ENCODE measurements at places on chromosomes 1 and 21.

- DNase-seq, result no peak
Measured at GRCh38 chr1:27138368-27138767, 16.6 kb downstream of the SLC9A1 start.

DNA sequence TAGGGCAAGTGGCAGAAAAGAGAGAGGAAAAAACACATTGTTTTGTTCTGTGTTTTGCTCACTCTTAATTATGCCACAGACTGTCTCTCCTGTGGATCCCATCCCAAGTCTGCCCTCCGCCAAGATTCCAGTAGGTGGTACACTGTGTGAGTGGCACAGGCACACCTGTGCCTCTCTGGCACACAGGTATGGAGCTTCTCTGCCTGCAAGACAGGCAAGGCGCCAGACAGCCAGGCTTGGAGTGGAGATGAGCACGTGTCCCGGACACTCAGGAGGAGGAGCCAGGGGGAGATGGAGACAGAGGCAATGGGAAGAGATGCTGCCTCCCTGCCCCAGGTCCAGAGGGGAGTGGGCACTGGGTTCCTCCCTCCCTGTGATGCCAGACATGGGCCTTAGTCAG is 6.5 kb upstream of the GRIK3 start:
- DNase-seq, result no peak

- DNase-seq, result no peak
Measured at GRCh38 chr1:105516068-105516467, 1540.4 kb upstream of the PRMT6 start.

DNA sequence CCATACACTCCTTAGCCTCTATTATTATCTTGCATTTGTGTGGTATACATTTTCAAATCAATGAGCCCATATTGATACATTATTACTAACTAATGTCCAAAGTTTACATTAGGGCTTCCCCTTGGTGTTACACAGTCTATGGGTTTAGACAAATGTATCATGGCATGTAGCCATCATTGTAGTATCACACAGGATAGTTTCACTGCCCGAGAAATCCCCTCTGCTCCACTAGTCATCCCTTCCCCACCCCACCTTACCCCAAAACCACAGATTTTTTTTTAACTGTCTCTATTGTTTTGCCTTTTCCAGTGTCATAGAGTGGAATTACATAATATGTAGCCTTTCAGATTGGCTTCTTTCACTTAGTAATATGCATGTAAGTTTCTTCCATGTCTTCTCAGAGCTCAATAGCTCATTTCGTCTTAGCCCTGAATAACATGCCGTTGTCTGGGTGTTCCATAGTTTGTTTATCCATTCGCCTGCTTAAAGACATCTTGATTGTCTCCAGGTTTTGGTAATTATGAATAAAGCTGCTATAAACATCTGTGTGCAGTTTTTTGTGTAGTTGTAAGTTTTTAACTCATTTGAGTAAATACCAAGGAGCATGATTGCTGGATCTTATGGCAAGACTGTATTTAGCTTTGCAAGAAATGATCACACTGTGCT is 86.4 kb upstream of the LYST start:
- no peak for DNase-seq

DNA sequence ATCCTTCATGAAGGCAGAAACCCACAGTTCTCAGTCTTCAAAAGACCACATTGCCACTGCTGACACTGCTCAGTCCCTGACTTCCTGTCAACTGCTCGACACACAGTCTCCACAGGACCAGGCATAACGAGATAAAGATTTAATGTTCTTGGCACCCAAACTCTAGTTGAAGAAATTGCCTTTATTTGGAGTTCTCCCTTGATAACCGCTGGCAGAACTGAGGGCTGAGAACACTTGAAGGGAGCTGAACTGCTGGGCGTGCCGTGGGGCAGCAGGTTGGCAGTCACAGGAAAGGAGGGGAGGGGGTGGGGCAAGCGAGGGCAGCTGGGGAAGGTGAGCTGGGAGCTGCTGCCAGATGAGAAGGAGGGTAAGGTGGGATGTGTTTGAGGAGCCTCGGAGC is 15.9 kb downstream of the HENMT1 start:
- no peak for DNase-seq
